ENCODE measurements at places on chromosomes 13 and 19.
A peak's percentile ranks its signal among the peaks of the same experiment; 100 is the strongest.

- DNase-seq: no peak
Observed at GRCh38 chr19:51664131-51664530, 17.5 kb upstream of the SIGLEC14 start.

DNA sequence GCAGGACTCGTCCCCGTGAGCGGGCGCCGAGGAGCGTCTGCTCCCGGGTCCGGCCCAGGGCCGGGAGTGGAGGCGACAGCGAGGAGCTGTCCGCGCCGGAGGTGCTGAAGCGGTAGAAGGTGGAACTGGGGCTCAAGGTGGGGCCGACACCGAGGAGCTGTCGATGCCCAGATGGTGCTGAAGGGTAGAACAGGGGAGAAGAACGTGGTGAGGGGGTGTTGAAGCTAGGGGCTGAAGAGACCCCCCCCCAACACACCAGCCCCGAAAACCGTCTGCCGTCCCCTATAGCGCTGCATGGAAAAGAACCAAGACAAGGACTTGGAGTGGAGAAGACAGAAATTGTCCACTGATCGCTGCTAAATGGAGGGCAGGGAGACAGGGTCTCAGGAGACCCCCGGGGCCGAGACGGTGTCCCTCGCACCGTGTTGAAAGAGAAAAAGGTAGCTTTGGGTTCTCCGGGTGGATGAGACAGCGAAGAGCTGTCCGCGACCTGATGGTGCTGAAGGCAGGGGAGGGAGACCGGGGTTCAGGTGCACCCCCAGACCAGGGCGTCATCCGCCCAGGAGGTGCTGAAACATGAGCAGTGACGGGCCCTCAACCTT is 7.1 kb upstream of the PDE4C start:
- no peak for DNase-seq

DNA sequence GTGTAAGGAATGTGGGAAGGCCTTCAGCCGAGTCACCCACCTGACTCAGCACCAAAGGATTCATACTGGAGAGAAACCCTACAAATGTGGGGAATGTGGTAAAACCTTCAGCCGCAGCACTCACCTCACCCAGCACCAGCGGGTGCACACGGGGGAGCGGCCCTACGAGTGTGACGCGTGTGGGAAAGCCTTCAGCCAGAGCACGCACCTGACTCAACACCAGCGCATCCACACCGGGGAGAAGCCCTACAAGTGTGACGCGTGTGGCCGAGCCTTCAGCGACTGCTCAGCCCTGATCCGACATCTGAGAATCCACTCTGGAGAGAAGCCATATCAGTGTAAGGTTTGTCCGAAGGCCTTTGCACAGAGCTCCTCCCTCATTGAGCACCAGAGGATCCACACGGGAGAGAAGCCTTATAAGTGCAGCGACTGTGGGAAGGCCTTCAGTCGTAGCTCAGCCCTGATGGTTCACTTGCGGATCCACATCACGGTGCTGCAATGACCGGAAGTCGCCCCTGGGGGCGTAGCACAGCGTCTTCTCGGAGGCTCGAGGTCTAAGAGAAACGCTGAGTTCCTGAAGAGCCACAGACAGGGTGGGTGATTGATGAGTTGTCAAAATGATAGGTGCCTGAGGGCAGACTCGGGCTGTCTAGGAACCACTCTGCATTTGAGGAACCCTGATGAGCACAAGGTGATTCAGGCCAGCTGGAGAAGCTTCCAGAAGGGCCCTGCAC is 12.2 kb downstream of the ZSCAN22 start:
- DNase-seq: no peak

DNA sequence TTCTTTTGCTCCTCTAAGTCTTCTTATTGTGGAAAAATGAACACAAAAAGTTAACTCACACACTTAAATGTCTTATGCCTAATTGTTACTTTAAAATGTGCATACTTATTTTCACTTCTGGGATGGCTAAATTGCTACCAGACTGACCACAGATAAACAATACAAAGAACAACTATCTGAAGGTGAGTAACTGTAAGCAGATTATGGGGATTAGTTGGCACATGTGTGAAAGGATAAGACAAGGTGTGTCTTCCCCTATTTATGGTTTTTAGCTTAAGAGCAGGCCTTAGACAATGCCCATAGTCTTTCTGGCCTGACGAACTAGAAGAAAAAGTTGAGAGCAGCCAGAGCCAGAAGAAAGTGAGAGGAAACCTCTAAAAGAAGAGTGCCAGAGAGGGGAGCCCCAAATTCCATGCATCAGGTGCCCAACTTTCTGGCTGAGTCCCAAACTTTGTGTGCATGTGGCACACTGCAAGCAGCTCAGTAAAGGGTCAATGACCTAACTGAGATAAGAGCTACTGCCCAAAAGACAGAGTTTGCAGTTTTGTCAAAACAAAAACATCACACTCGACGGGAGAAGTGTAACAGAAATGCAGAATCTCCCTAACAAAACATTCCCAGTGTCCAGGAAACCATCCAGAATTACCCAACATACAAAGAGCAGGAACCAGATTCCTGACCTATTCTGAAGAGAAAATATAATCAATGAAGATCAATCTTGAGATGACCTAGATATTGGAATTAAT is 375.4 kb downstream of the KCNRG start:
- DNase-seq: no peak

DNA sequence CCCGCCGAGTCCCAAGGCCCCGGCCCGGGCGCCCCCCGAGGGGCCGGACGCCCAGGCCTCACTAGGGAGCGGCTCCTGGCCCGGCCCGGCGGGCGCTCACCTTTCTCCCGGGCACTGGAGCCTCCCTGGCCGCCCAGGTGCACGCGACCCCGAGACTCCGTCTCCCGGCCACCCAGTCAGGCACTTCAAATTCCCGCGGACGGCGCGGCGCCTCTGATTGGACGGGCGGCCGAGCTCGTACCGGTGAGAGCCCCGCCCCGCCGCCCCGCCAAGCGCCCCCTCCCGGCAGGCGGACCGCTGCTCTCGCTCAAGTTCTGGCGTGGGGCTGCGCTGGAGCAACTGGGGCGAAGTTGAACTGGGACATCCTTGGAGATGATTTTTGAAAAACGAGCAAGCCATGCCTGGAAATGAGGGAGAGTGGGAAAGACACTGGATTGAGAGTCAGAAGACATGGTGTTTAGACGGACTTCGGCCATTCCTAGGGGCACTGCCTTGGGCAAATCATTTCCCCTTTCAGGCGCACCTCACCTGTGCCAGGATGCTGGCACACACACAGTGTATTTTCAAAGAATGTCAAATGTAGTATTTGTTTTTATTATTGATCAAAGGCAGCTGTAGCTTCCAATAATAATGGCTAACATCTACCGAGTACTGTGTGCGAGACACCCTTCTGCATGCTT is 485.3 kb downstream of the UQCRFS1 start:
- DNase-seq: no peak

DNA sequence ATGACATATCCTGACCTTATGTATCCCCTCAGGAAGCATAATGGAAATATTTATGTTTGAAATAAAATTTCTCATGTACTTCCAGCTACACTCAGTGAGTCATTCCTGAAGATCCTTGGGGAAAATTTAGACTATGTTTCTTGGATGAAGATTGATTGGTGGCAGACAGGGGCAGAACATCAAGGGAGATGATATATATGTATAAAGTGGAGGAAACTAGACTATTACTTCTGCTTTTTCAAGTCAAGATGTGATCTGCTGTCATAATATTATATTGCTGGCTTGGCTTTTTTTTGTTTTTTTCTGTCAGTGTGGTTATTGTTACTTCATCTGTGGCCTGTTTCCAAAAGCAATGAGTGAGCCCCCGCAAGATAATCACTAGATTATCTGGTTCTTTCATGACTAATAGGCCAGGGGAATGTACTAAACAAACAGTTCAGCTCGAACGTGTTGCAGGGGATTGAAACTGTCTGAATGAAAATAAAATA is 87.2 kb upstream of the TNFSF11 start:
- no peak for DNase-seq

DNA sequence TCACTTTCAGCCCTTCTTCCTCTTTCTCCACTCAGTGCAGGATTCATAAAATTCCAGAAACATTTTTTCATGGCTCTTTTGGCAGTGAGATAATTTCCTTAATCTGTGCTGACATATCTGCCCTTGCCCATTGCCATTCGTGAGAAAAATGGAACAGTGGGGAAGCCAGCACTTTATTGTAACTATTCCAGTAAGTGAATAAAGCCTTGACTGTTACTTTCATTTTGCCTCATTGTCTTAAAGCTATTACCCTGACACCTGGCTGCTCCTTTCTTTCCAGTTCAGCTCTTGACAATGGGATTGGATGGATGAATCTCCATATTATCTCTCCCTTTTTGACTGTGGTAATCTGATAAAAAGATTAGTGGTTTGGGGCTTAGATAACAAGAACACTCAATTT is 1068.1 kb upstream of the PCDH20 start:
- no peak for DNase-seq

GRCh38 chr19:12194827-12195731 is 32.2 kb downstream of the ZNF136 start:
- peak; percentile 70 for DNase-seq

DNA sequence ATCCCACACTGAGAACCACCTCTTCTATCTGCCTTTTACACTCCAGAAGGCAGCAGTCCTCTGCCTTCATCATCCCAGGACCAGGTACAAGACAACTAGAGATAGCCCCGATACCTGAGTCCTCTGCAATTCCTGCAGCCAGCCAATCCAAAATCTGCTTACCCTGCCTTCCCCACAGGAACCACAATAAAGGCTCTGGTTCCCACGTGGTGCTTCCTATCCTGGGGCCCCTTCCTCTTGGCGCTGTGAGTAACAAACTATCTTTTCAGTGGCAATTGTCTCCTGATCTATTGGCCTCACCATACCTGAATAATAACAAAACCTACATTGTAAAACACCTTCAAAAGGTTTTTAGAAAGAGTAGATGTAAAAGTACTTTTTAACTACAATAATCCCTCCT is 63.1 kb downstream of the ZDHHC20 start:
- DNase-seq: no peak

DNA sequence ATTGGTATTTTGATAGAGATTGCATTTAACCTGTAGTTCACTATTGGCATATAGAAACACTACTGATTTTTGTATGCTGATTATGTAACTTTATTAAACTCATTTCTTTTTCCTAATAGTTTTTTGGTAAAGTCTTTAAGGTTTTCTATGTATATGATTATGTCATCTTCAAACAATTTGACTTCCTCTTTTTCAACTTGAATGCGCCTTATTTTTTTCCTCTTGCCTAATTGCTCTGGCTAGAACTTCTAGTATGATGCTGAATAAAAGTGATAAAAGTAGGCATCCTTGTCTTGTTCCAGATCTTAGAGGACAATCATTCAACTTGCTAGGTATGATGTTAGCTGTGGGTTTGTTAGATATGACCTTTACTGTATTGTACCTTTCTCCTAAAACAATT is 1034.9 kb downstream of the PCDH9 start:
- DNase-seq: no peak

DNA sequence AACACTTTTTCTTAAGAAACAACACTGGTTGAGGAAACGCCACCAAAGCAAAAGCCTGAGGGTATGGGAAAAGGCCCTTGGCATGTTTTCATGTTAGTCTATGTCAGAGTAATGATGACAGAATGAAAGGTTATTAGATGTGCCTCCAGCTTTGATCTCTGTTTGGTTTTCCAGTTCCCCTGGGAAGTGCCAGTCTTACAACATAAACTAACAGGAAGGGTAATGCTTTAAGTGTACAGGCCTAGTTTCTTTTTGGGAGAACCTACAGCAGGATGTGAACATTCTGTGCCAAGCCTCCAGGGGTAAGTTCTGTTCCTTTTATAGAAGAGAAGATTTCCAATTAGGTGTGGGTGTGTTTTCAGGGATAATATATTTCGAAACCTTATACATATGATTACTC is 121.7 kb downstream of the FNDC3A start:
- no peak for DNase-seq

- DNase-seq: no peak
Observed at GRCh38 chr19:16262618-16263017, 62.0 kb upstream of the KLF2 start.

DNA sequence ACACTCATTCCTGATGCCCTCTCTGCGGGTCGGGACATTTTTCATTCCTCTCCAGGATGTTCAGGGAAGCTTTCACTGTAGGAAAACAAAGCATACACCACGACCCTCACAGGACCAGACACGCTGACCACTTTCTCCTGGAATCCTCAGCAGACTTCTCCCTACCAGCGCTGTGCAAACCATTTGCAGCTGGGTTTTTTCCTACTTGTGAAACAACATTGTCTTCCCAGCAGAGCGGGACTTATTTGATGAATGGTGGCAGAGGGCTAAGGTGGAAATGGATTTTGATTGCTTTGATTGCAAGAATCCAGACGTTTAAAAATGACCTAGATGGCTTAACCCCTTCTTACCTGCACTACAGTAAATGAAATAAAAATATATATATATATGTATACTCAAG is 265.9 kb downstream of the TBC1D4 start:
- DNase-seq: no peak

DNA sequence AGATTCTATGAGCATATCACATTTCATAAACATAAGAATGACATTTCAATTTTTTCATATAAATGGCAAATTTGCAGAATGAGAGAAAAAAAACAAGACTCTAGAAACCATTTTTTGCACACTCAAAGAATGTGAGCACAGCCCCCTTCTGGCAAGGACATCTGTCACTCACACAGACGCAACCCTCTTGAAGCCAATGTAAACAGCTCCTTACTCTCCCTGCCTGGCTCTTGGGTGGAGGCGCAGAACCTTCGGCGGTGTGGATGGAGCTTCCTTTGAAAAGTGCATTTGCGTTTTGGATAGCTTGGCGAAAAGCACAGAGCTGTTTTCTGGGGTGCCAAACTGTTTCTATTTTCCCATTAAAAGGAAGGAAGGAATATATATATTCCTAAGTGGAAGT is 367.6 kb upstream of the TSHZ3 start:
- no peak for DNase-seq

DNA sequence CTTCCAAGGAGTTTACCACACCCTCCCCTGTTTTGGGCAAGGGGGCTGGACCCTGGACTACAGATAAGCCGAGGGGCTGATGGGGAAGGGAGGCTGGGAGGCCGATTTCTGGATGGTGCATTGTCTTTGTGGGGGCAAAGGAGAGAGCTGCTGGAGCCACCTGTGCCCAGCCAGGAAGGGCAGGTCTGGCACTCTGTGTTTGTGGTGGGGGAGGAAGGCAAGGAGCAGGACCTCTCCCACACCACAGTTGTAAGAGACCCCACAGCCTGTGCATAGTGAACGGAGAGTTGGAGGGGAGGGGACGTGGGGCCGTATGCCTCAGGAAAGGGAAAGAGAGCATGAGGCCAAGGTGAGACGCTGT is 16.0 kb upstream of the PRR19 start:
- no peak for DNase-seq

- no peak for DNase-seq
Observed at GRCh38 chr19:43675269-43675879, 5.4 kb upstream of the PLAUR start.

DNA sequence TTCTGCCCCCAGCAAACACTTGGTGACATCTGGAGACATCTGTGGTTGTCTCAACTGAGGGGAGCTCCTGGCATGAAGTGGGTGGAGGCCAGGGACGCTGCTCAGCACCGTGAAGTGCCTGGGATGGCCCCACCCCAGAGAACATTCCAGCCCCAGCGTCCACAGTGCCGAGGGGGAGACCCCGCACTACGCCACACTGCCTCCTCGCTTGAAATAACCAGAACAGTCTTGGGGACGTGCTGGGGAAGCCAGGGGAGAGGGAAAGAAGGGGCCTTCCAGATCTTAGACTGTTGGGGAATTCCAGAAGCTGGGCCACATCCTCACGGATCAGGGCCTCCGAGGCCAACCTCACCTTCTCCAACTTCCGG is 4.2 kb downstream of the DPP9 start:
- DNase-seq: no peak
